ENCODE measurements at places on chromosomes 1 and 21. TPM values are rescaled to one million over a fixed set of nuclear protein-coding genes. Genes with fewer than 3 reads are reported as not detected.
A peak's percentile ranks its signal among the peaks of the same experiment; 100 is the strongest.

GRCh38 chr1:44970317-44970716, 16.1 kb downstream of the EIF2B3 start:
- DNase-seq = no peak

MPZ gene
- total RNA-seq = 5.9 TPM

GRCh38 chr1:2642131-2642559, 9.3 kb upstream of the MMEL1 start:
- DNase-seq = no peak

GRCh38 chr1:50308878-50309277, 114.4 kb downstream of the DMRTA2 start:
- DNase-seq = peak; percentile 42

GNPAT gene
- total RNA-seq = 38.5 TPM

GRCh38 chr1:113219377-113219776, 146.4 kb downstream of the LRIG2 start:
- no peak for DNase-seq

SFN gene
- not detected for total RNA-seq

HSD3B1 gene
- not detected for total RNA-seq

DNA sequence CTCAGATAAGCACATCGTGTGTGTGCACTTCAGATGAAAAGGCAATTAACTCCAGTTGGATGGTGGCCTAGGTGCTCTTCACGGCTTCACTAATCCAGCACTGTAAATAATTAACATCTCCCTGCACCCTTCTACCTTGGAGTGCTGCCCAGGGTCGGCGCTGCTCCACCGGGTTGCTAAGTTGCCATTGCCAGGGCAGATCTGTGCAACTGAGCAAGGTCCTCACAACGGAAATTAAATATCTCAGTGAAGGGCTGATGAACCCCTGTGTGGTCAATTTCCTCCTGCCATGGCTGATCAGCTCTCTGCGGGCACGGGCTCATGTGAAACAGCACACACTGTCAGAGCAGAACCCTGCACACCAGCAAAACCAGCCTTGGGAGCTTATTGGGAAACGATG, 63.2 kb downstream of the SYDE2 start:
- no peak for DNase-seq

- DNase-seq = no peak
These were observed 23.9 kb downstream of the ARHGEF11 start for GRCh38 chr1:157021688-157022087.

DNA sequence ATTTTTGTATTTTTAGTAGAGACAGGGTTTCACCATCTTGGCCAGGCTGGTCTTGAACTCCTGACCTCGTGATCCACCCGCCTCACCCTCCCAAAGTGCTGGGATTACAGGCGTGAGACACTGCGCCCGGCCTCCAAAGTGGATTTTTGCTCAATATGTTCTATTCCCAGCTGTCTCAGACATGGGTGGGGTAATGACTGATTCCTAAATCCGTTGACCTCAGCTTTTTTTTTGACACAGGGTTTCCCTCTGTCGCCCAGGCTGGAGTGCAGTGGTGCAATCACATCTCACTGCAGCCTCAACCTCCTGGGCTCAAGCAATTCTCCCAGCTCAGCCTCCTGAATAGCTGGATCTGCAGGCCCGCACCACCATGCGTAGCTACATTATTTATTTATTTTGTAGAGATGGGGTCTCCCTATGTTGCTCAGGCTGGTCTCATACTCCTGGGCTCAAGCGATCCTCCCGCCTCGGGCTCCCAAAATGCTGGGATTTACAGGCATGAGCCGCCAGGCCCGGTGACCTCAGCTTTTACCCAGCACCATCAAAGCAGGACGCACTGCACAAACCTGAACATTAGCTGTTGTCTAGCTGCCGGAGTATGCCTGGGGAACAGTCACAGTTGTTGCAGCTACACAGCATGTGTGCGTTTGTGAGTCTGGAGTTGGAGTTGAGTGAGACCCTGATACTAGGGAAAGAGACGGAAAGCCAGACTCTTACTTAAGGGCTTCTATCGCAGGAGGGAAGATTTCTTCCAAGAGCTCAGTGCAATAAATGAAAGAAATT, 43.7 kb upstream of the PSEN2 start:
- no peak for DNase-seq

SLFNL1 gene
- total RNA-seq = 0.35 TPM
